Breast epithelium (tissue), 4 donors: ENCODE measurements at places on chromosomes 11 and 22. TPM values are rescaled to one million over a fixed set of nuclear protein-coding genes. Genes with fewer than 3 reads are reported as not detected.

GRCh38 chr11:79241205-79241851 is 199.5 kb downstream of the TENM4 start:
- no peak overlapping the region for H3K4me3 ChIP-seq
- no peaks in the 10 kb centered on the region for H3K27me3 ChIP-seq
- no peaks in the 10 kb centered on the region for H3K4me1 ChIP-seq
- no peak overlapping the region for H3K27ac ChIP-seq
- no peaks in the 10 kb centered on the region for H3K36me3 ChIP-seq
- DNase-seq: no peak

Gene SHANK2
- 33.1 TPM for total RNA-seq

Gene APOA5
- not detected for total RNA-seq

DNA sequence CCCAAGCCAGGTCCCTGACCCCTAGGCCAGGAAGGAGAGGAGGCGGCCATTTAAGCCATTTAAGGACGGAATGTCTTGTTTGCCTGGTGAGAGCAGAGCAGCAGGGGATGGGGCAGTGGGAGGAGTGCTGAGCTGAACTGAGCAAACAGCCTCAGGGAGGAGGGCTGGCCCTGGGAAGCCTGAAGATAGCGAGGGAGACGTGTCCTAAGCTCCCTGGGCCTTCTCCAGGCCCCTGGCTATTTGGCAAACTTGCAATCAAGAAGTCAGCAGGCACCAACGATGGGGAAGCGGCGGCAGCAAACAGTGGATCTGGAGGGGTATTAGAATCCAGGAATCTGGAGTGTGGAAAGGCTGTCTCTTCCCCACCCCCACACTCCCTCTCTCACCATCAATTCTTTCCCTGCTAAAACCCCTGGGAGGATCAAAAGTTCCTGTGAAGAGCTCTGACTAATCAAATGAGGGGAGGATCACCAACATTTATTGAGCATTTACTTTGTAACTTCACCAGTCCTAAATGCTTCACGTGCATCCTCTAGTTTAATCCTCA is 8.8 kb downstream of the BCL9L start:
- DNase-seq: no peak
- H3K27me3 ChIP-seq: no peaks in the 10 kb centered on the region
- H3K4me1 ChIP-seq: peaks cover 68% of the 10 kb centered on the region
- H3K27ac ChIP-seq: peak overlapping the region; percentile 96

DNA sequence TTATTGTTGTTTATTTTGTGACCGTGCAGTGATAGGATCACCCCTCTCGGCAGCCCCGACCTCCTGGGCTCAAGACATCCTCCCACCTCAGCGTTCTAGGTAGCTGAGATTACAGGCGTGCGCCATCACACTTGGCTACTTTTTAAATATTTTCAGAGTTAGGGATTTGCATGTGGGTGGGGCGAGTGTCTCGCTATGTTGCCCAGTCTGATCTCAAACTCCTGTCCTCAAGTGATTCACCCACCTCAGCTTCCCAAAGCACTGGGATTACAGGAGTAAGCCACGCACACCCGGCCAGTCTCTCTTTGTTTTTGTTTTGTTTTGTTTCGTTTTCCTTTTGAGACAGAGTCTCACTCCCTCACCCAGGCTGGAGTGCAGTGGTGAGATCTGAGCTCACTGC is 1.2 kb upstream of the INTS5 start:
- H3K4me1 ChIP-seq: peaks cover 7% of the 10 kb centered on the region
- H3K4me3 ChIP-seq: no peak overlapping the region
- no peak overlapping the region for H3K27ac ChIP-seq
- no peaks in the 10 kb centered on the region for H3K27me3 ChIP-seq
- DNase-seq: no peak

GRCh38 chr22:50503475-50504145 is 3.9 kb downstream of the LMF2 start:
- no peak for DNase-seq
- H3K27ac ChIP-seq: no peak overlapping the region
- H3K36me3 ChIP-seq: no peaks in the 10 kb centered on the region
- no peaks in the 10 kb centered on the region for H3K27me3 ChIP-seq
- H3K4me1 ChIP-seq: no peaks in the 10 kb centered on the region
- H3K4me3 ChIP-seq: no peak overlapping the region

- H3K36me3 ChIP-seq: no peaks in the 10 kb centered on the region
- no peaks in the 10 kb centered on the region for H3K4me1 ChIP-seq
- H3K27ac ChIP-seq: peak within 1 kb of the TSS; percentile 83
- peak within 1 kb of the TSS; percentile 37 for H3K4me3 ChIP-seq
- peak; percentile 83 for DNase-seq
These were observed at the start of gene APOL4 for GRCh38 chr22:36201630-36202319. Gene APOL4 (minus strand): TSS chr22:36201809. CDS start chr22:36201734, 75 bp downstream.

Gene CECR2
- 0.44 TPM for total RNA-seq

Gene LARGE2
- total RNA-seq: 5.9 TPM

DNA sequence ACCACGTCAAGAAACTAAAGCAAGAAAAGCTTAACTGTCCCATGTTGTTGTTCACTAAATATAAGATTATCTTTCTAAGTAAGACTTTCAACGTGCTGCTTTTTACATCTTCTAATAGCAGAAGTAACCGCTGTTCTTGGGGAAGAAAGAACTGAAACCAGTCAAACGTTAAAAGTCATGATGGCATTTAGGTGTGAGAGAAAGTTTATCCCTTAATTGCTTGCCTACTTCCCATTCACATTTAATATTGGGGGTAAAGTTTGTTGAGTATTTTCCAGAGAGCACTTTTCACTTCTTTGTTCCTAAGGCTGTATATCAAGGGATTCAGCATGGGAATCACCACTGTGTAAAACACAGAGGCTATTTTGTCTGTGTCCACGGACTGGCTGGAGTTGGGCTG is 970 bp downstream of the OR5B21 start:
- no peak for DNase-seq
- H3K4me3 ChIP-seq: no peak overlapping the region
- no peaks in the 10 kb centered on the region for H3K4me1 ChIP-seq
- H3K27ac ChIP-seq: no peak overlapping the region
- H3K27me3 ChIP-seq: no peaks in the 10 kb centered on the region

Gene TPP1
- 38.2 TPM for total RNA-seq

Gene DRICH1
- total RNA-seq: 1.0 TPM

- DNase-seq: peak; percentile 76
- no peaks in the 10 kb centered on the region for H3K27me3 ChIP-seq
These were observed 4.6 kb upstream of the CDC42BPG start for GRCh38 chr11:64848826-64849597.

- no peak for DNase-seq
- peaks cover 1% of the 10 kb centered on the region for H3K4me1 ChIP-seq
- H3K36me3 ChIP-seq: no peaks in the 10 kb centered on the region
- no peak overlapping the region for H3K27ac ChIP-seq
These were observed 46.9 kb downstream of the ME3 start for GRCh38 chr11:86625544-86625943.

Gene C11orf21
- total RNA-seq: 0.96 TPM

- no peak overlapping the region for H3K4me3 ChIP-seq
- no peak overlapping the region for H3K27ac ChIP-seq
- DNase-seq: no peak
- peaks cover 15% of the 10 kb centered on the region for H3K36me3 ChIP-seq
These were observed 4.3 kb upstream of the TMEM132A start for GRCh38 chr11:60919956-60920355.

DNA sequence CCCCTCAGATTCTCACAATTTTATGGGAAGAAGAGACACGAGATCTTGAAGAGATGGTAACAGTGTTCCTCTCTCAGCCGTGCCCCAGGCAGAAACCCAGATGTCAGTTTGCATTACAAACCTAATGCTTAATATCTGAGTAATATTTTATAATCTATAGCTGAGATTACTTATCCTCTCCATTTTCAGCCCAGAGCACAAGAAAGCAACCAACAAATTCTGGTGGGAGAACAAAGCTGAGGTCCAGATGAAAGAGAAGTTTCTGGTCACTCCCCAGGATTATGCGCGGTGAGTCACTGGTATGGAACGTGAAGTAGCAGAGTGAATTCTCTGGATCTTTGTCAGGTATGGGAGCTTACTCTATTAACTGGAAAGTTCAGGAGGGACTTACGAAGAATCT is 884 bp downstream of the CENATAC start:
- peaks cover 4% of the 10 kb centered on the region for H3K4me1 ChIP-seq
- DNase-seq: no peak
- peak overlapping the region; percentile 81 for H3K27ac ChIP-seq
- peak overlapping the region; percentile 81 for H3K4me3 ChIP-seq
- no peaks in the 10 kb centered on the region for H3K27me3 ChIP-seq

DNA sequence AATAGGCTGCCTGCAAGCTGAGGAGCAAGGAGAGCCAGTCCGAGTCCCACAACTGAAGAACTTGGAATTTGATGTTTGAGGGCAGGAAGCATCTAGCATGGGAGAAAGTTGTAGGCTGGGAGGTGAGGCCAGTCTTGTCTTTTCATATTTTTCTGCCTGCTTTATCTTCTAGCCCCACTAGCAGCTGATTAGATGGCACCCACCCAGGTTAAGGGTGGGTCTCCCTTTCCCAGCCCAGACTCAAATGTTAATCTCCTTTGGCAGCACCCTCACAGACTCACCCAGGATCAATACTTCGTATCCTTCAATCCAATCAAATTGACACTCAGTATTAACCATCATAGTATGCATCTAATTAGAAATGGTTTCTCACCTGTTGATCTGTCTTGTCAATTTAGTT is 5.0 kb upstream of the COX8A start:
- no peaks in the 10 kb centered on the region for H3K4me1 ChIP-seq
- no peak for DNase-seq
- H3K27me3 ChIP-seq: no peaks in the 10 kb centered on the region

Gene KCNQ1OT1
- total RNA-seq: 2.1 TPM

DNA sequence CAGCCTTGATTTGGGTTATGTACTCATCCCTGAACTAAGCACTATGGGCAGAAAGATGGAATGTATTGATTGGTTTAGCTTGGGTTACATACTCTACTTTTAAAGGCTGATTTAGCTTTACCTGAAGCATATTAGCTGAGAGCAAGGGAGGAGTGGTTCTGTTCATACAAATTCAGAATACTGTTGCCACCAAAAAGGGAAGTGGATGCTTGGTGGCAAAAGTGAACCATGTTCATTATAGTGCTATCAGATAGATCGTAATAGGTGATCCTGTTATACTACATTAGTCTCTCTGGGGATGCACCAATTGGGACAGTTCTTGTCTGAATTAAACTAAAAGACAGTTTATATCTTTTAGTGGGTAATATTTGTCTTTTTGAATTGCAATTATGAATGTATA is 44.5 kb upstream of the RRM1 start:
- H3K27ac ChIP-seq: no peak overlapping the region
- H3K36me3 ChIP-seq: no peaks in the 10 kb centered on the region
- no peaks in the 10 kb centered on the region for H3K27me3 ChIP-seq
- no peak for DNase-seq
- H3K4me3 ChIP-seq: no peak overlapping the region
- no peaks in the 10 kb centered on the region for H3K4me1 ChIP-seq

DNA sequence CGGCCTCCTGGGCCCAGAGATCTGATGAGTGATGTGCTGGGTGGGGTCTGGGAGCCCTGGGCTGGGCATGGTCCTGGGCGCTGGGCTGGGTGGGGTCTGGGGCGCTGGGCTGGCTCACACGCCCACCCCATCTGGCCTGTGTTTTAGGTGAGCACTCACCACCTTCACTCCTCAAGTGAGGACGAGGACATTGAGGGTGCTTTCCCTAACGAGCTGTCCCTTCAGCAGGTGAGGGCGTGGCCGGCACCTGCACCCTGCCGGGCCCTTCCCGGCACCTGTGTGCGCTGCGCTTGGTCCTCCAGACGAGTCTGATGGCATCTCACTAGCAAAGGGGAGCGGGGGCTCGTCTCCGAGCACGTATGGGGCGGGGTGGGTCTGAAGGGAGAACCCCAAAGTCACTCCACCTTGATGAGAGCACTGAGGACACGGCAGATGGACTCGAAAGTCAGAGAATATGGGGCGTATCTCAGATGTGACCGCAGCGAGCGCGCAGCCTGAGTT is 37.9 kb downstream of the SBF1 start:
- no peaks in the 10 kb centered on the region for H3K36me3 ChIP-seq
- H3K27ac ChIP-seq: no peak overlapping the region
- H3K4me1 ChIP-seq: no peaks in the 10 kb centered on the region
- DNase-seq: no peak
- H3K27me3 ChIP-seq: no peaks in the 10 kb centered on the region
- no peak overlapping the region for H3K4me3 ChIP-seq

Gene TRABD
- 28.2 TPM for total RNA-seq

Gene FAM111A
- total RNA-seq: 44.6 TPM
